ENCODE measurements at places on chromosomes 4 and X.
A peak's percentile ranks its signal among the peaks of the same experiment; 100 is the strongest.

GRCh38 chrX:49003696-49004095, 1.6 kb upstream of the GRIPAP1 start:
- no peak for DNase-seq

DNA sequence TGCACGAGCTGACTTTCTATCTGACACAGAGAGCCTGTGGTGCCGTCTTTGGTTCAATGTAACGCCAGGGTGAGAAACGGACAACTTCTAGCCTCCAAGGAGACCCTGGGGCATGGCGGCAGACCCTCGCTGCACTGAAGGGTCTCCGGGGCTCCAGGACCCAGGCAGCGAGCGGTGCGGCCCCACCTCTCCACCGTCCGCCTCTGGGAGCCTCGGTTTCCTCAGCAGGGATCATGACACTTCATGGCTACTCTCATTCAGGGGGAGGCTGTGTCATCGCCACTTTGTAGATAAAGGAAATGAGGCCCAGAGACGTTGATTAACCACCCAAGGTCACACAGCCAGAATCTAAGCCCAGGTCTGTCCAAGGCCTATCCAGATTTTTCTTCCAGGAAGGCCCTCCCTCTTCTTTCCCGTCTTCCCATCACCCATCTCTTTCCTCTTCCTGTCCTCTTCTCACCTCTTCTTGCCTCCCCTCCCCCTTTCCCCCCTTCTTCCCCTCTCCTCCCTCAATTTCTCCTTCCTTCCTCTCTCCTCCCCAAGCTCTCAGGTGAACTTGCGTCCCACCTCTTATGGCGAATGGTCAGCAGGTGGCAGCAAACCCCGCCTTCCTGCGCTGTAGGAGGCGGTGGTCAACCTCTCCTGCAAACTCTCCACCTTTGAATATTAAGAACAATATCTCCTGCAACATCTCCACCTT, 69.3 kb upstream of the HMX1 start:
- DNase-seq, result no peak

DNA sequence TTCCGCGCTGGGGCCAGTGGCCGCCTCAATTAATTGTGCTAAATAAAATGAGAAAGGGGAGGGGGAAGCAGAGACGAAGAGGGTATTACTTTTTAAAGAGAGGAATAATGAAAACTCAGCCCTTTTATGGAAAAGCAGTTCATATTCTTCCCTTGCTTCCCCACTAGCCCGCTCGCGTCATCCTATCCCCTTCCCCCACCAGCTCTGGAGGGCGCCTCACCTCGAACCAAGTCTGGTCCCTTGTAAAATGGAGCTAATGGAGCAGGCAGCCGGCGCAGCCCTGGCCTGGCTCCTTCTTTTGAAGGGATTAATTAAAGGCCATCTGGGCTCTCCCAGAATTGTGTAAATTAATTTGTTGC, 511 bp upstream of the NKX6-1 start:
- no peak for DNase-seq

DNA sequence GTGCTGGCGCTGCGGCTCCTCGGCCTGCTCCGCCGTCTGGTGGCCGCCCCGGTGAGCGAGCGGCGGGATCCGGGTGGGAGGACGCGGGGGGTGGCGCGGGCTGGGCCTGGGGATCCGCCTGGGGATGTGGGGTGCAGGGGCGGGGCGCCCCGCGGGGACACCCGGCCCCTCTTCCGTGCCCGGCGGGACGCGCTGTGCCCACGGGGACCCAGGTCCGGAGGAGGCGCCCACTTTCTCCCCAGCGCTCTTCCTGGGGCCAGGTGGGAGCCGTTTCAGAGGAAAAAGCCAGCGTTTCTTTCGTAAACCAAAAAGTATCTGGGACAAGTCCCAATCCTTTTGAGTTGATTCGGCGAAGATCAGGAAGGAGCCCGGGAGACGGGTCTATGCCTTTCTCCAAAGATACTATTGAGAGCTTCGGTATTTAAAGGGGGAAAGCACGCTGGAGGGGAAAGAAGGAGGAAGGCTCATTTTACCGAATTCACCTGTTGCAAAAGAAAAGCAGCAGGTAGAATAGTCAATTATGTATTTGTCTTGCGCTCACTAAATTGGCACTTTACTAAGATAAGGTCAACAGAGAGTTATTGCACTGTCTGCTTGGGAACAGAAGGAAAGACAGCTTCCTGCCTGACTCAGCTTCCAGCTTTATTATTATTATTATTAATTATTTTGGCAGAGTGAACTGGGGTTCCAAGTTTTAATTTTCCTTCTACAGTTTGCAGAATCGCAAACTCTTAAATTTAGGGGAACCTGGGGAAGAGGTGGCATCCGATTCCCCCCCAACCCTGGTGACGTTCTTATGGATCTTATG, 81.5 kb upstream of the CD99 start:
- DNase-seq, result no peak

GRCh38 chrX:94053575-94053974, 379.6 kb downstream of the FAM133A start:
- no peak for DNase-seq

- DNase-seq, result no peak
Observed at GRCh38 chr4:139154538-139154937, 22.5 kb downstream of the ELF2 start.

GRCh38 chr4:153729895-153730294, 29.9 kb downstream of the RNF175 start:
- DNase-seq, result peak; percentile 44

DNA sequence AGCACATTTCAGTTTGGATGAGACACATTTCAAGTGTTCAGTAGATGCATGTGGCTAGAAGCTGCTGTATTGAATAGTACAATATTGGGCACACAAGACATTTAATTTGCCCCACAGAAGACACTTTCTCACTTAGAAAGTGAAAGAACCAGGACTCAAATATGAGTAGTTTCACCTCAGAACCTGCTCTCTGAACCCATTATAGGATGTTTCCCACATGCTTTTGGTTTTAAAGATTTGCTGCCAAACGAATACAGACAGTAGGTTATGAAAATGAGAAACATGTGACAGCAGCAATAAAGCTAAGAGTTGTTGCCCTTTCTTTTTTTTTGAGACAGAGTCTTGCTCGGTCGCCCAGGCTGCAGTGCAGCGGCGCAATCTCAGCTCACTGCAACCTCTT, 32.3 kb downstream of the C4orf54 start:
- DNase-seq, result no peak

DNA sequence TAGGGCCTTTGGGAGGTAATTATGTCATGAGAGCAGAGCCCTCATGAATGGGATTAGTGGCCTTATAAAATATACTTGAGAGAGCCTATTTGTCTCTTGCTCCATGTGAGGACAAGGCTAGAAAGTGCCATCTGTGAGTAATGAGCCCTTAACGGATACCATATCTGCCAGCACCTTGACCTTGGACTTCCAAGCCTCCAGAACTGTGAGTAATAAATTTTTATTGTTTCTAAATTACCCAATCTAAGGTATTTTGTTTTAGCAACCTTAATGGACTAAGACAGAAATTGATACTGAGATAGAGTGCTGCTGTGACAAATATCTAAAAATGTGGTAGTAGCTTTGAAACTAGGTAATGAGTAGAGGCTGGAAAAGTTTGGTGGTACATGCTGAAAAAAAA, 285.0 kb upstream of the DIPK2B start:
- DNase-seq, result no peak

DNA sequence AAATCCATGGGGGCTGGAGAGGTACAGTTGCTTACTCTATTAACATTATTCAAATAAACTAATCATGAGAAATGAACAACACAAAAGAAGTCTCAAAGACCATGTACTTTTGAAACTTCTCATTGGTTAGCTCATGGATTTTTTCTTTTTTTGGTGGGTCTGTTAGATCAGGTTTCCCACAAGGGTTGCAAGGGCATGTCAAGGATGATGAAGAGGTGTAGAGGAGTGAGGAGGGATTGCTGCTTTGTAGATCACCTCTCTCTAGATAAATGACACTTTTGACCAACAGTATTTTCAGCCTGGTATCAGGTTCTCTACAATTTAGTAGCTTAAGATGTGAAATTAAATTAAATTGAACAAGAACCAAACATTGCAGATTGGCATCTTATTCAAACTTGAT, 417.9 kb upstream of the AGA start:
- no peak for DNase-seq

DNA sequence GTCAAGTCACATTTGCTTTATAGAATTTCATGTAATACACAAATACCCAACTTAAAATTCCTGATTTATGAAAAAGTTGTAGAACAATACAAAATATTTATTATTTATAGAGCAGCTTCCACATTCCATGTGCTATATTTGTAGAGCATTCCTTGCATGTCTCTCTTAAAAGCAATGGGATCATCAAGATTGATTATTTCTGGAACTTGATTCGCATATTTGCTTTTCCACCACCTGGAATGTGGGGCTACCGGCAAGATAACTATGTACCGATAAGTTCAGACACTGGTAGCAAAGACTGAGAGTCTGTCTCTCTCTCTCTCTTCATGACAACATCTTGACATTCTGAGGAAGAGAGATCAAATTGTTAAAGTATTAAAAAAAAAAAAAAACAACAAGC, 59.3 kb downstream of the MAPK10 start:
- no peak for DNase-seq

GRCh38 chrX:40154853-40155588, 57.3 kb upstream of the BCOR start:
- DNase-seq, result no peak

GRCh38 chr4:23956601-23957364, 66.9 kb upstream of the PPARGC1A start:
- no peak for DNase-seq

GRCh38 chrX:16142246-16142558, 18.8 kb downstream of the GRPR start:
- DNase-seq, result no peak

GRCh38 chr4:165656829-165657490, 216.1 kb upstream of the TLL1 start:
- DNase-seq, result no peak

GRCh38 chrX:130110379-130111219, at the start of gene ELF4:
Gene ELF4 (minus strand): TSS chrX:130110497. CDS start chrX:130081330, 29,167 bp downstream.
- DNase-seq, result no peak

- DNase-seq, result no peak
Observed at GRCh38 chr4:38495446-38495845, 168.6 kb upstream of the KLF3 start.

GRCh38 chr4:181690498-181690897, 552.7 kb upstream of the TENM3 start:
- DNase-seq, result no peak

- no peak for DNase-seq
Observed at GRCh38 chr4:89997171-89997704, 102.6 kb downstream of the MMRN1 start.

DNA sequence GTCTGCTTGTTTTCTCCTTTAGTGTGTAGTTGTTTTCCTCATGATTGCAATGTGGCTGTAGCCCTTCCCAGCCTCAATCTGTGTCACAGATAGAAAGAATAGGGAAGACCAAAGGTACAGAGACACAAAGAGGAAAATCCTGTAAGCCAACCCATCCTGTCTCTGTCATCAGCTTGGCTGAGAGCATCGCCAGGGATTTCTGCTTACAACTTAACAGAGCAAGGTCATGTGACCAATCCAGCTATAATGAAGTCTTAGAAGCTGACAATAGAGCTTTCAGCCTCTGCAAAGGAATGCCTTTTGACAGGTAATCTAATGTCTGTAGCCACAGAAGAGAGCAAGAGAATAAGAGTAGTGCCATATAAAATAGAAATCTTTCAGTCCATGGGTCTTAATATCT, 1598.0 kb upstream of the AGA start:
- DNase-seq, result no peak

DNA sequence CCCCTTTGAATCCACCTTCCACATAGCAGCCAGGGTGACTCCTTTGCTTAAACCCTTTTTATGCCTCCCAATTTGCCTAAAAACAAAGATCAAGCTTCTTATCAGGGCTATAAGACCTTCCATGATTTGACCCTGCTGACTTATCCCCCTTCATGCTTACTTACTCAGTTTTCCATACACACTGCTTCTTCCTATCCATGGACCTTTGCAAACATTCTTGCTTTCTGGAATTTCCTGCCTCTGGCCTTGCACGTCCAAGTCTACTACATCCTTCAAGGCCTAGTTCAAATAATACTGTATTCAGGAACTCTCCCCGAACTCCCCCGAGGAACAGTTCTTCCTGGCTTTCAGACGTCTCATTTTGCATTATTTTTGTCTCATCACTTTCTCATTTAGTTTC, 31.8 kb downstream of the RAP2C start:
- DNase-seq, result no peak

DNA sequence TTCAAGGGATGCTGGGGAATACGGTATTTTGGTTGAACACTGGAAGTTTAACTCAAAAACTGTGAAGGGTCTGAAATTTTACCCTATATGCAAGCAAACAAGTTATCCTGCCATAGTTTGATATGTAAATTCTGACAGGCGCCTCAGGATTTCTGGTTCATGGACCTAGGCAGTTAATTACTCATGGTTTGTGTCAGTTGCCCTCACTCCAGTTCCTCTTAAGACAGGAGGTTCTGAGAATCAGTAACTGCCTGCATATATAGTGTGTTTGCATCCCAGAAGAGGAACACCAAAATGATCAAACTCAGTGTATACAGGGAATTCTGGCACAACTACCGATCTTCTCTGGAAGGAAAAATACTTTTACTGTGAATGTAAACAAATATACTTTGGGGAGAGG, 360.4 kb upstream of the NWD2 start:
- DNase-seq, result no peak

- no peak for DNase-seq
Observed at GRCh38 chrX:12441381-12442128, 303.3 kb downstream of the FRMPD4 start.

DNA sequence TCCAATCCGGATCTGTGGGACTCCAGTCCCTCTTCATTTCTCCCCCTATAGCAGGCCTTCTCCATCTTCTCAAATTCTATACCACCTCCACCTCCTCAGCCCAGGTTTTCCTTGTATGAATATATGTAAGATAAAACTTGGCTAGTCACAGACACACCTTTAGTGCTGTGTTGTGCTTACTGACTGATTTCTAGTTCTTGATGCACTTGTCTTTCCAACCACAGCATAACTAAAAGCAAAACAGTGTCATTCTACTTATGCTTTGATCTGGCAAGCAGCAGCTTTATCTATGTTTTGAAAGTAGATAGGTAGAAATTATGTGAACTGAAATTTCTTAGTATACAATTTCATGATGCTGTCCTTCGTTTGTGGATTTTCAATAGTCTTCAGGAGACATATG, 47.5 kb downstream of the CCNI start:
- no peak for DNase-seq

GRCh38 chr4:18638031-18638430, 616.5 kb upstream of the LCORL start:
- no peak for DNase-seq

GRCh38 chr4:86032476-86033022, 327.3 kb downstream of the MAPK10 start:
- DNase-seq, result peak; percentile 32

DNA sequence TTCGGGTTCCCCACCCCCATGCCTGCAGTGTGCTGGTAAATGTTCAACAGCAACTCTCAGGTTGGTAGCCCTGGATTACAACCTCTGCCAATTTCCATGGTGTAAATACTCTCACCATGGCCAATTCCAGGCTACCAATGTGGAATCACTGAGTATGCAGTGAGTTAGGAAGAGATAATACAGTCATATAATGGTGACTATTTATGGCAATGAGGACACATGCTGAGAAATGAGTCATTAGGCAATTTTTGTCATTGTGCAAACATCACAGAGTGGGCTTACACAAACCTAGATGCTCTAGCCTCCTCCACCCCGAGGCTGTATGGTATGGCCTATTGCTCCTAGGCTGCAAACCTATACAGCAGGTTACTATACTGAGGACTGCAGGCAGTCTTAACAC, 4.6 kb upstream of the CLDN24 start:
- DNase-seq, result no peak
